ENCODE measurements at places on chromosomes 7 and 10.

- no peak for DNase-seq
These were observed 54.4 kb downstream of the ENTPD1 start for GRCh38 chr10:95810198-95810976.

- peak; percentile 94 for DNase-seq
These were observed at the start of gene SNX13 for GRCh38 chr7:17940302-17940883. SNX13 (minus strand) TSS chr7:17940494; CDS start chr7:17940295, 199 bp downstream.

- no peak for DNase-seq
These were observed 754.0 kb downstream of the KCNMA1 start for GRCh38 chr10:76883596-76883995.

DNA sequence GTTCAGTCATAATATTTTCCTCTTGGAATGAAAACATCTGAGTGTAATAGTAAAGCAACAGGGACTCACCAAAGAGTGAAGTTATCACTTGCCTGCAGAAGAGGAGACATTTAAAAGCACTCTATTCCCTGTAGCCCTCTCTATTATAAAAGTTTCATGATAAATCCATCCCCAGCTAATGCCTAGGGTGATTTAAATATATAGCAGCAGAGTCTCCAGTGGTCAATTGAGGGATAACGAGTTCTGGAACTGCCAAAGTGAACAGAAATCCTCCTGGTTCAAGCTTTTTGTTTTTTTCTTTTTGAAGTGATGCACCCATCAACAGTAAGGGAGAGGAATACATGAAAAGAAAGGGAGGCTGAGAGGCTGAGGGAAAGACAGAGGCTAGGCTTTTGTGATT lies 87.3 kb downstream of the EVX1 start:
- peak; percentile 42 for DNase-seq

DNA sequence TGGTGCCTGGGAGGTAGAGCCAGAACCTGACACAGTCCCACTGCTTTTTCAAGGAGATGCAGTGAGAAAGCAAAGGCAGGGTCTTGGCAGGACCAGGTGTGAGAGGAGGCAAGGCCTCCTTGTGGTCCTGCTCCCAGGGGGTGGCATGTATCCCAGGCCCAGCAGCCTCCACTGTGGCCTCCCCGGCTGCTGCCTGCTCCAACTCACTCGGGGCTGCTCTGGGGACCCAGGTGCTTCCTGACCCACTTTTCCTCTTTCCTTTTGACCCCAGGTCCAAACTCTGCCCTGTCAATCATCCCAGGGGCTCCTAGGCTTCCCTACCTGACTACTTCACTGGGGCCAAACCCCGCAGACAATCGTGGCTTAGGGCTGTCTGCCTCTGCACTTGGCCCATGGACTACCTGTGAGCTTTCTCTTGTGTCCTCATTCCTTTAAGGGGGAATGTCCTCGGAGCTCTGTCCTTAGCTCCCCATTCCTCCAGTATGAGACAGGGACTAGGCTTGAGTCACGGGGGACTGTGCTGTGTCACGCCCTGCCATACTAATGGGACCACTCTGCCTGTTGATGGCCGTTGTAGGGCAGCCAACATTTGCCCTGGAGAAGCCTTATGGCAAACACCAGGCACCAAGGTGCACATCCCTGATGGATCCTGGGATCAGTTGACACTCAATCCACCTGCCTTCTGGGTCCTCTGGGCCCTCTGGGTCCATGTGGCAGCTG lies 1.1 kb upstream of the AEBP1 start:
- DNase-seq = no peak

- peak; percentile 84 for DNase-seq
These were observed 76.6 kb downstream of the DNAJC1 start for GRCh38 chr10:21926949-21927348.

DNA sequence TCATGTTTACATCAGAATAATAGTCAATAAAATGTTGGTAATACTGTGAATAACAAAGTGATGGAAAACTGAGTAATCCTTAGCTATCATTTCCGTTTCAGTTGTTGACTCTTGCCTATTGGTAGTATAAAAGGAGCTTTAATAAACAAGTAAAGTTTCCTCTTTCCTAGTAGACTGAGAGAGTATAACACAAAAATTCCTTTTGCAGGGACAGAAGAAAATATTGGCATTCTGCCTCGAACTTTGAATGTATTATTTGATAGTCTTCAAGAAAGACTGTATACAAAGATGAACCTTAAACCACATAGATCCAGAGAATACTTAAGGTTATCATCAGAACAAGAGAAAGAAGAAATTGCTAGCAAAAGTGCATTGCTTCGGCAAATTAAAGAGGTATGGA lies 9.4 kb downstream of the KIF20B start:
- DNase-seq = peak; percentile 42

DNA sequence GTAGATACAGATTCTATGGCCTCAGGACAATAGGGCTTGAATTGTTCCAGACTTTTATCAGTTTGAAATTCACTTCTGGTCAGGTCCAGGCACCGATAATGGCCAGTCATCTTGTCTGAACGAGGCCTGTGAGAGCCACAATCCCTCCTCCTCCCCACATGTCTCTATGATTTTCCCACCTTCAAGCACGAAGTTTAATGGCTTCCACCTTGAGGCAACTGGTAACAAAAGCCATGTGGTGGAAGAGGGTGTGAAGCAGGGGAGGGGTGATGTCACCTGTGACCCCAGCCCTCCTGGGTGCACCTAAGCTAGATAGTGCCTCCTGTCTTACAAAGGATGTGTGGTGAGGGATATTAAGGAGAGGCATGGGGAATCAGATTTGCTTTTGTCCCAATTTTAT lies 89.2 kb downstream of the PCGF5 start:
- no peak for DNase-seq

DNA sequence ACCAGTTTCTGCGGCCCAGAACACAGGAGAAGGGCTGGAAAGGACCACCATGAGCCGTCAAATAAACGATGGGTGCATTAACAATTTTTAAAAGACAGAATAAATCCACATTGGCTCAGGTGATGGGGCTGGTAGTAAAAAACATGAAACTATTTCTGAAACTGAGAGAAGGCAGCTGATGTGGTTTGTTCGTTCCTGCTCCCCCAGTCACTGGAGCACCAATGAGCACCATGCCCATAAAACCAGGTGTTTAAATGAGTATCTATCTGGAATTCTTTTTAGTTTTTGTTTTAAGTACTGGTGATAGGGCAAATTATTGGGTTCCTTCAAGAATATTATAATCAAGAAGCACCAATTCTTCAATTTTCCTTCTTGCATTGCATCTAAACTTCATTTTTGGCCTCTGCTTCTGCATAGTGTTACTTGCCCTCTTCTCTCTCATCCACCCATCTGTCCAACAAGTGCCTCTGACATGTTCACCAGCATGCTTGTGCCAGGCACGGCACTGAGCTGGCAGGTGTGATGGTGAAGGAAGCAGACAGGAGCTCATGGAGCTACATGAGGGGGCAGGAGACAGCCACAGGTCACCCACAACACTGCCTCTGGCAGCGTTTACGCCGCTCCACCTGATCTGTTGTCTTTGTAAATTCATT lies 65.5 kb downstream of the LARP4B start:
- DNase-seq = no peak

GRCh38 chr7:47218378-47219176 lies 363.3 kb downstream of the TNS3 start:
- no peak for DNase-seq

DNA sequence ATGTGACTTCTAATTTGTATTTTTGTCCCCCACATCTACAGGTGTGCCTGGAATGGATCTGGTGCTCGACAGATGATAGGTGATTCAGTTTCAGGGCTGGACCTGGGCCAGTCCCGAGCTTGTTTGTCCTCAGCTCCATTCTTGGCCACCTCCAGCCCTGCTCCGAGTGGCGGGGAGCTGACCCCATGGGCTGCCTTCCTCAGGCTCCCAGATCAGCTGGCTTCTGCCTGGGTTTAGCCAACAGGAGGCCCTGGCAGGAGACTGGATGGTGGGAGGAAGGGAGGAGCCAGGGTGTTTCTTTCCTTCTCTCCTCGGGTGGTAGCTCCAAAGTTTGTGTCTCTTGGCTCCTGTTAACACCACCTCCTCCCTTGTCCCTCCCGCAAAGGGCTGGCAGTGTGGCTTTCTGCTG lies 75.2 kb downstream of the CDH23 start:
- DNase-seq = no peak

- no peak for DNase-seq
These were observed 9.2 kb downstream of the INSIG1 start for GRCh38 chr7:155306673-155307470.

GRCh38 chr10:77179015-77179695 lies 458.5 kb downstream of the KCNMA1 start:
- DNase-seq = no peak

DNA sequence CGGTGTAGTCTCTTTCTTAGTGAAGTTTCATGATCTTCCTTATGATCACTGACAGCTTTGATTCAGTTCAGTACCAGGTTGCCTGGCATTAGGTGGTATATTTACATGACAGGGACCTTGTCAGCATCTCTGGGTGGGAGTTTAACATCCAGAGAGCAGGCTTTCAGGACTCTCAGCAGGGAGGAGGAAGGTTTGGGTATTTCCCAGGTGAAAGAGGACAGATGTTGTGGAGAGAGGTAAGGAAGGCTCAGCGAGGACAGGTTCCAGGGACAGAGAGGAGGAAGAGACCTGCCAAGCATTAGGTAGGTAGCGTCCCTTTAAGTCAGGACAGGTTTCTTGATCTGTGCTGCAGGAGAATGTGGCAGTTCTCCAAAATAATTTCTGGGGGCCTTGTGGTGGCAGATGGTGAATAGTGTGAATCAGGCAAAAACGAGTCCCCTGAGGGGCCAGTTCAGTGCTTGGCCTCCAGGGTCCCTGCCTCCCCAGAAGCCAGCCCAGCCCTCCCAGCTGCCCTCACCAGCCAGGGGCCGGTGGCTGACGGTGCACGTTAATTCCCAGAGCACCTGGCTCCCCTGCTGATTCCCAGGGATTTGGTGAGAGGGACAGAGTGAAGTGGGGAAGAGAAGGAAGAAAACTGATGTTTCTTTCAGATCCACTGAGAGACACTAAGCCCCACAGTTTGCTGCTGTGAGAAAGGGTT lies 82.0 kb downstream of the VWC2 start:
- no peak for DNase-seq

DNA sequence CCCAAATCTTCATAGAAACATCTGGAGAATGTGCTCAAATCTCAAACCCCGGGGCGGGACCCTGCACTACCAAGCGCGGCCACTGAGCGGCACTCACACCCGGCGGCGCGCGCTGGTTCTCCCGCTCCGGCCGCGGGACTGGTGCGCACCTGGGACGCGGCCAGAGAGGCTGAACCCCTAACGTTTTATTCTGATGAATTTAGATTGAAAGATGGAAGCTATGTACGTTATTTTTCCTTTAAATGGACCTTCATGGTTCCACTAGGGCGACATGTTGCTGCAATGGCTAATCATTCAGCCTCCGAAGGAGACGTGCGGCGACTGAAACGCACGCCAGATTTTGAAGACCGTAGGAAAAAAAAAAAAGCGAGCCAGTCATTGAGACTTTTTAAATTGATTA lies 107.0 kb upstream of the INSIG1 start:
- peak; percentile 38 for DNase-seq

GRCh38 chr7:39910108-39910869 lies 39.8 kb upstream of the CDK13 start:
- DNase-seq = no peak

DNA sequence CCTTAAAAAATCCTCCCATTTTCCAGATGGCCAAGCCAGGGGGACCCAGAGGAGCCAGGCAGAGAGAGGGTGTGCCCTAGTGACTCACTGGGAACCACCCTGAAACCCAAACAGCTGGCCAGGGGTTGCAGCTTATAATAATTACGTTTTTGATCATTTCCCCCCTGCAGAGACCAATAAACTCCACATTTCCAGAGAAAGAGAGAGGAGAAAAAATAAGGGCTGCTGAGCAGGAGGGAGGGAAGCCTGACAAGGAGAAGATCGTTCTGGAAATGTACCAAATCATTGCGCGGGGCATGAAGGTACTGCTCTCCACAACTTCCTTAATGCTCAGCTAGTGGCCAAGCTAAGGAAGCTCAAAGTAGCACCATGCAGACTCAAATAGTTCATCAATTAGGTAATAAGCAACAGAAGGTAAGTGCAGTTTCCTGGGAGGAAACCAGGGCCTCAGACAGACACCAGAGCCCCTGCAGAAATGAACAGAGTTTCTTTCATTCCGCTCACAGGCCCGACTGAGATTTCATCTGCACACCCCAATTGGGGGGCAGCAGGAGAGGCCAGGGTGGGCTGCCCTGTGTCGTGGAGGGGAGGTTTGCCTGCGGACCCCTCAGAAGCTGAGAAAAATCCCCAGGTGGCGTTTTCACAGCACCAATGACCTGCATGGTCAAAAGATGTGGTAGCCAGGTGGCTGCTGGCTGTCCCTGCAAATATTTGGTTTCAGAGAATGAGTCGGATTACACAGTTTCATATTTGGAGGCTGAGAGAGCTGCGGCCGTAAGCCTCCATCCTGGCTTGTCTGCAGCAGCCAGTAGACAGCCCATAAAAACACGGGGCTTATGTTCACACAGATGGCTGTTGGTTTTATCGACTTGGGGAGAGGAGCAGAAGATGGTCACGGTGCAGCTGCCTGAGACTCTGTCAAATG lies 153.2 kb upstream of the LYZL2 start:
- no peak for DNase-seq

GRCh38 chr7:99618726-99619125 lies 2.0 kb downstream of the ZSCAN25 start:
- DNase-seq = peak; percentile 90

DNA sequence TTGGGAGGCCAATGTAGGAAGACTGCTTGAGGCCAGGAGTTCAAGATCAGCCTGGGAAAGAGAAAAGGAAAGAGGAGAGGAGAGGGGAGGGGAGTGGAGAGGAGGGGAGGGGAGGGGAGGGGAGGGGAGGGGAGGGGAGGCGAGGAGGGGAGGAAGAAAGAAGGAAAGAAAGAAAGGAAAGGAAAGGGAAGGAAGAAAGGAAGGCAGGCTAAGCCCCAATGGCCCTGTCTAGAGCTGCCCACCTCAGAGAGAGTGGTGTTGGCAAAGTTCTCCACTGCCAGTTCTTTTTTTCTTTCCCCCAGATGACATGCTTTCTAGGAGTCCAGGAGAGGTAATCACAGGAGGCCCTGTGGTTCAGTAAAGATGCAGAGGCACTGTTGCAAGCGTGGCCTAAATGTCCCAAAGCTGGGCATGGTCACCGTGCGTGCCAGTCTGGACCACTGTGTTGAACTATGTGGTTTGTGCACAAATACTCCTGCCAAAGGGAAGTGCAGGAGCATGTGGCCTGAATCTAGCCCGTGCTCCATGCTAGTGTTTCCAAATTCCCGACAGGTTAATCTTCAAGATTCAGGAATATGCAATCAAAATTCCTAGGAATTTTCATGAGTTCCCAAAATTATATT lies 39.7 kb downstream of the ODAD2 start:
- DNase-seq = no peak

DNA sequence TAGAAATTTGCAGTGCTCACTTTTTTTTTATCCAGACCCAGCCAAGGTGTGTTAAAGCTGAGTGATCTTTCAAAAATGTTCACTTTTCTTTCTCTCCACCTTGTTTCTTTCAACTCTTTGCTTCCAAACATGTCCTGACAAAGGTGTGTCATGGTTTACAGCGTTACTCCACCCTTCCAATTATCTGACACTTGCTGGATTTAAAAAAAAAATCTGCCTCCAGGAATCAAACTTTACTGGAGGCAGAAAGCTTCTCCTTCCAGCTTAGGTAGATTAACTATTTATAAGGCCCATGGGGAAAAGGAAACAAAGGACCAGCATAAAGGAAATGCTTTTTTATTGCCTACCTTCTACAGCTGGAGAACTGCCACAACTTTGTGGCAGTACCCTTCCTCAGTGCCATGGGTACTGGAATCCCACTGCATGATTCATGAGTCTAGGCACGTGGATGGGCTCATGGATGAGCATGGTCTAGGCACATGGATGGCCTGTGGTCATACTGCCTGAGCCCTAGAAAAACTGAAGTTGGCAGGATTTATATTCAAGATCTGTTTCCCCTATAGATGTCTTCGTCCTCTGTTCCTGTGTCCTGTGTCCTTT lies at the start of gene COL17A1:
Gene COL17A1, minus strand, starts transcription at position 80 of the 600 bp plus-strand sequence. CDS start 5,207 bp downstream, outside the sequence.
- DNase-seq = no peak

- DNase-seq = no peak
These were observed 49.3 kb upstream of the HBP1 start for GRCh38 chr7:107119376-107120105.

Data from SK-MEL-5 (cell line).